ENCODE measurements at places on chromosomes 5 and 9.

DNA sequence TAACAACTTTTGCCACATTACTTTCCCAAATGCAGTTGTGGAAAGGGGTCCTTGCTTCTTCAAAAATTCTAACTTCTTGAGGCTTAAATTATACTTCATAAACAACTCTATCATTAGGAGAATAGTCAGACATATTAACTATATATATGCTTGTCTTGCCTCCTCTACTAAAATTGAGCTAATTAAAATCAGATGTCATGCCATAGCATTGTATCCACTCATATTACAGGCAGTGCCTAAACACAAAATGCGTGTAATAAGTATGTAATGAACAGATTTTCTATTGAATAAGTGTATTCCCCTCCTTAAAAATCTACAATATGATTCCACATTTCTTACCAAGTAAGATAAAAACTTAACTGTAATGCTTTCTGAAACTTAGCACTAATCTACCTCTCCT lies 204.5 kb downstream of the PLK2 start:
- H3K27me3 ChIP-seq = no peaks in the 10 kb centered on the region
- DNase-seq = no peak
- H3K27ac ChIP-seq = no peak overlapping the region
- H3K4me3 ChIP-seq = no peak overlapping the region
- peaks cover 11% of the 10 kb centered on the region for H3K4me1 ChIP-seq
- H3K36me3 ChIP-seq = no peaks in the 10 kb centered on the region

- no peak for DNase-seq
- no peak overlapping the region for H3K27ac ChIP-seq
- H3K36me3 ChIP-seq = no peaks in the 10 kb centered on the region
Observed at GRCh38 chr5:73726071-73726470, 100.1 kb downstream of the ARHGEF28 start.

- H3K27ac ChIP-seq = no peak overlapping the region
- H3K4me3 ChIP-seq = no peak overlapping the region
- no peaks in the 10 kb centered on the region for H3K36me3 ChIP-seq
- no peak for DNase-seq
- H3K27me3 ChIP-seq = no peaks in the 10 kb centered on the region
Observed at GRCh38 chr5:15902066-15902465, 277.5 kb downstream of the MARCHF11 start.

DNA sequence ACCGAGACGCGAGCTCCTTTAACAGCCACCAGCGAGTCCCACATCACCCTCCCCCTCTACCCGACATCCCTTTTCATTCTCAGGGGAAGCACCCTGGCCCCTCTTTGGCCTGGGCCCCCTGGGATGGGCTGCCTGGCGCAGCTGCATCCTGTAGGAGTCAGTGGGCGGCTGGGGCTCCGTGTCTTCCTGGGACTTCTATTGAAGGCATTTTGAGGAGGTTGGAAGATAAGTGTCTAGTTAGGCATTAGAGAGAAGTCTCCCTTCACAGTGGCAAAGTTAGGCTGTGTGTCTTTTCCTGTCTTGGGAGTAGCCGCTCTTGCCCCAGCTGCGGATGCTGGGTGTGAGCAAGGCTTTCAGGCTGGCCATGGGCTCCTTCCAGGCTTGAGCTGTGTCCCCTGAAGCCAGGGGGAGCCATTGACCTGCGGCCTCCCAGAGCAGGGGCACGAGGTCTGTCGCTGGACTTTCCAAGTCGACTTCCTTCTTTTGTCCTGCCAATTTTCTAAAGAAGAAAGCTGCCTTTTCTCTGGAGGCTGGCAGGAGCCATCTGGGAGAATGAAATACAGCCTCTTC lies 18.6 kb upstream of the NKD2 start:
- H3K27ac ChIP-seq = peak overlapping the region; percentile 15
- H3K4me3 ChIP-seq = peak overlapping the region; percentile 11
- no peaks in the 10 kb centered on the region for H3K27me3 ChIP-seq
- peaks cover 16% of the 10 kb centered on the region for H3K4me1 ChIP-seq
- DNase-seq = no peak

DNA sequence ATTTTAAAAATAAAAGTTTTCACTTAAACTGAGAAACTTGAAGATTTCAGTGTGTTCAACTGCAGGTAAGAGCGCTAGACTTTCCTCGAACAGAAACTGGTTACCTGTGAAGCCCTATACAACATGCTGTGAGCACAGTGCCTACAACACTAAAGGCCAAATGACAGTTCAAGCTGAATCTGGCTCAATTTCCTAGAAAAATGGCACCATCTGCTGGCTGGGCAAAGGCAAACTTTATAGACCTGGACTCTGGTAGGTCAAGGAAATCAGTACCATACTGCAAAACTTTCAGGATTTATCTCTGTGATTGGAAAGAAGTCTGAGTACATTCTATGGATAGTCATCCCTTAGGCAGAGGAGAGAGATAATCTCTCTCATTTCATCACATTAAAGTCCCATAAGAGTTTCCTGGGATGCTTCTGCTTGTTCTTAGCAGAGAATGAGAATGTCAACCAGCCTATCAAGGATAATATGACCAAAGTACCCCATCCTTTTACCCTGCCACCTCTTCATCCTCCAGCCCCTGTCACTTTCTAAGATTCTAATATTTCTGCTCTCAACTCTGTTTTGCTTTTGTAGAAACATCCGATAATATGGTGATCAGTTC lies 31.8 kb upstream of the FOXB2 start:
- no peaks in the 10 kb centered on the region for H3K4me1 ChIP-seq
- H3K27me3 ChIP-seq = peaks cover 21% of the 10 kb centered on the region
- H3K36me3 ChIP-seq = no peaks in the 10 kb centered on the region
- no peak for DNase-seq
- no peak overlapping the region for H3K4me3 ChIP-seq

GRCh38 chr9:97425973-97426336 lies 14.1 kb downstream of the TDRD7 start:
- H3K27ac ChIP-seq = no peak overlapping the region
- H3K27me3 ChIP-seq = no peaks in the 10 kb centered on the region
- H3K36me3 ChIP-seq = no peaks in the 10 kb centered on the region
- DNase-seq = no peak
- H3K4me3 ChIP-seq = no peak overlapping the region
- H3K4me1 ChIP-seq = no peaks in the 10 kb centered on the region

DNA sequence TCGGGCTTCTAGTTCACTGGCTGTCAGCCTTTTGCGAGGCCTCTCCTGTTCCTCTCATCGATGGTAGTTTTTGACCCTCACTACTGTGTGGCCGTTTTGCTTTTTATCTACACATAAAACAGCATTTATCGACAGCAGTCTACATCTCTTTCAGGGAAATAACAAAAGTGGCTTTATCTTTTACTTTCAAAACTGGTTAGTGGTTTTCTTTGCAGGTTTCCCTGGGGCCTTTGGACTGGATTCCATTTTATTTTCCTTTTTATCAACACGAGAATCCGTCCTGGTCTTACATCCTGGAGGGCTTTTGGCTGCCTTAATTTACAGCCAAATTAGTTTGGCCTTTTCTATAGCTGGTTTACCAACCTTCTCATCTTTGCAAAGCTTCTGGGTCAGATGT lies 793 bp upstream of the PKD2L2 start:
- DNase-seq = no peak
- H3K27ac ChIP-seq = no peak overlapping the region
- H3K36me3 ChIP-seq = no peaks in the 10 kb centered on the region
- peaks cover 11% of the 10 kb centered on the region for H3K4me1 ChIP-seq
- peak overlapping the region; percentile 64 for H3K4me3 ChIP-seq

GRCh38 chr9:119280740-119281485 lies 88.3 kb downstream of the BRINP1 start:
- H3K27me3 ChIP-seq = peaks cover 21% of the 10 kb centered on the region
- no peak overlapping the region for H3K27ac ChIP-seq
- peaks cover 31% of the 10 kb centered on the region for H3K4me1 ChIP-seq

- H3K4me1 ChIP-seq = peaks cover 11% of the 10 kb centered on the region
- peaks cover 10% of the 10 kb centered on the region for H3K27me3 ChIP-seq
- H3K27ac ChIP-seq = no peak overlapping the region
- peaks cover 6% of the 10 kb centered on the region for H3K36me3 ChIP-seq
Observed at GRCh38 chr9:116312221-116312620, 158.6 kb downstream of the PAPPA start.

DNA sequence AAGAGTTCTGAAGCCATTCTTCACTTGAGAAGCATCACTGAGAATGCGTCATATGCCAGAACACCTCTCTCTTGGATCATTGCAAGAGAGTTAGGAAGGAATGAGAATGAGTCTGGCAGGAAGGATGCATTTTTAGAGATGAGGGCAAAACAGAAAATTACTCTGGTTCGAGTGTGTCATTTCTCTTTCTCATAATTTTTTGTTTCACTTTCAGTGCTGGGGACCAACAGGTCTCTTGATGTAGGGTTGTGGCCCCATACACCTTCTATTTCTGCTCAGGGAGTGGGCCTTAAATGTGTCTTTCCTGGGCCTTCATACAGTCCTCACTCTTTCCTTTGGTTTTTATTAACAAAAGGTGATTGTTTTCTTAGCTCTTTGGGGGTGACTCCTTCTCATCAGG lies 302.4 kb downstream of the NR3C1 start:
- H3K4me1 ChIP-seq = peaks cover 9% of the 10 kb centered on the region
- no peak overlapping the region for H3K4me3 ChIP-seq
- H3K27ac ChIP-seq = no peak overlapping the region
- DNase-seq = no peak
- no peaks in the 10 kb centered on the region for H3K27me3 ChIP-seq
- H3K36me3 ChIP-seq = peaks cover 4% of the 10 kb centered on the region

DNA sequence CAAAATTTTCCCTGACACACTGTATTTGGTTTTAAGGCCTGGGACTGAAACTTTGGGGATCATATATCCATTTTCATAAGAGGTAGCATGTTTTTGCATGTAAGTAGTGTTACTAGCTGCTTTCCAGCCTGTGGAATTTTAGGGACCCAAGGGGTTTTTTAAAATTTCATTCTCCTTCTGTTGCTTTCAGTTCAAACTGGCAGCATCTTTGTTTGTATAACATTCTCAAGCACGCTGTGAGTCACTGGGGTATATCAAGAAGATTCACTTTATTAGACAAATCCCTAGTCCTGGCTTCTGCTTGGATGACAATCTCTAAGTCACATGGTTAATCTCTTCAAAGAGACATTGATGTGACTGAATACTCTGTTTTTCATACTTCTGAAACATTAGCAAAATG lies 479.0 kb downstream of the CYLC2 start:
- no peak overlapping the region for H3K27ac ChIP-seq
- H3K4me1 ChIP-seq = no peaks in the 10 kb centered on the region
- H3K27me3 ChIP-seq = no peaks in the 10 kb centered on the region
- no peak for DNase-seq
- H3K4me3 ChIP-seq = no peak overlapping the region

- DNase-seq = no peak
- H3K36me3 ChIP-seq = peaks cover 5% of the 10 kb centered on the region
- H3K4me3 ChIP-seq = peak overlapping the region; percentile 88
Observed at GRCh38 chr9:18474783-18475182, 830 bp downstream of the ADAMTSL1 start.

DNA sequence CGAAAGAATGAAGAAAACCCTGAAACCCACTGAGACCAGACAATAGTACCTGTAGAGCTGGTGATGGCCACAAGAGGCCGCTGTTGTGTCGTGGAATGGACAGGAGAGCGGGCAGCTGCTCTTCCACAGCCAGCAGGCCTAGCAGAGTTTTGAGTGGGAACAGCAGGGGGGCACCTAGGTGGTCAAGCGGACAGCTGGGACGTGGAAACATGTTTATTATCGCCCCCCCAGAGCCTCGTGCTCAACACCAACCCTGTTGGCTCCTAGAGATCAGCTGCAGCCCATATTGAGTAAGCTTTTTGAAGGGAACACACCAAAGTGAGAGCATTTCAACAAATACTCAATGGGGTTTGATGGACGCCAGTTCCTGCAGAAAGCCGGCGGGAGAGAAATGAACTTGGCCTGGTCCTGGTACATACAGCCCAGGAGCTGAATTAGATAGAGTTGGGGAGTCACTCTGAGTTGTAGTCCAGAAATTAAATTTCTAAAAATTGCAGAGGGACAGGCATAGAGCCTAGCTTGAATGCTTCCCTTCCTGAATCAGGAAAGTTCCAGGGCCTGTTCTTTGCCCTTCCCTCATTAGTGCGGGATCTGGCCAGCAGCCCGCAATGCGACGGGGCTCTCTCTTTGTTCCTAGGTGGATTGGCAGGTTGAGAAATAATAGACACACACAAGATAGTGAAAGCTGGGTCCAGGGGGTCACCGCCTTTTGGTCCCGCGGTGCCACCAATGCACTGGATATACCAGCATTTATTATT lies 33.8 kb downstream of the MFAP3 start:
- H3K27ac ChIP-seq = peak overlapping the region; percentile 14
- no peaks in the 10 kb centered on the region for H3K36me3 ChIP-seq
- DNase-seq = peak; percentile 81
- H3K4me3 ChIP-seq = no peak overlapping the region
- H3K27me3 ChIP-seq = peaks cover 36% of the 10 kb centered on the region
- H3K4me1 ChIP-seq = peaks cover 5% of the 10 kb centered on the region

GRCh38 chr5:51273021-51273420 lies 110.2 kb upstream of the ISL1 start:
- no peaks in the 10 kb centered on the region for H3K27me3 ChIP-seq
- no peak overlapping the region for H3K4me3 ChIP-seq
- no peak overlapping the region for H3K27ac ChIP-seq
- H3K36me3 ChIP-seq = no peaks in the 10 kb centered on the region
- DNase-seq = no peak

DNA sequence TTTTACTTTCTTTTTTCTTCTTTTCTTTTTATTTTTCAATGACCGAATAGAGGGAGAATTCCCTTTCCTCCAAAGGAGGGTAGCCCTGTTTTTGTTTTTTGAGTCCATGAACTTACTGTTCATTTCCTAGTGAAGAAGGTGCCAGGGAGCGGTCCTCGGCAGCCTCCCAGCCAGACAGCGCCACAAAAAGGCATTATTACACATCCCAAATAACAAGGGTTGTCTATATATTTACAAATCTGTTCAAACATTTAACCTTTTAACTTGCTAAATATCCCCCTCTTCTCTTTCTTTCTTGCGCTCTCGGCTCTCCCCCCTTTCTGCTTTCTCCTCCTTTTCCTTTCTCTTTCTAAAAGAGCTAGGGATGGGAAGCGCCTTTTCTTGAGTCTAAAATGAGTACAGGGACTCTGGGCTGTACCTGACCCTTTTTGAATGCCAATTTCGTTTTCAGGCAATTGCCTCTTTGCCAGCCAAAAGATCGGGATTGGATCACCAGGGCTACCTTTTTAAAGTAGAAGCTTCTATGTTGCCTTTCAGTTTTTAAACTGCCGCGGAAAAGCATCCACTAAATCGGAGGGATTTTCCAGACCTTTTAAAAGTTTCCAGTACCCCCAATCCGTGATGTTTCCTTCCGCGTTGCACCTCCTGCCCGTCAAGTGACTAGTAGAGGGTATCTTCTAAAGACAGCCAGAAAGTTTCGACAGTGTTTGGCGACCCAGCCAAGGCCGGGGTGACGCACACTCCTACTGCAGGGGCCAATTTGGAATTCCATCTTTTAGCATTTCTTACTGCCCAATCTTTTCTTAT lies 125.6 kb downstream of the TMEM161B start:
- DNase-seq = no peak
- H3K4me3 ChIP-seq = no peak overlapping the region
- no peak overlapping the region for H3K27ac ChIP-seq
- H3K36me3 ChIP-seq = no peaks in the 10 kb centered on the region
